ENCODE measurements at places on chromosomes 7 and 10.

DNA sequence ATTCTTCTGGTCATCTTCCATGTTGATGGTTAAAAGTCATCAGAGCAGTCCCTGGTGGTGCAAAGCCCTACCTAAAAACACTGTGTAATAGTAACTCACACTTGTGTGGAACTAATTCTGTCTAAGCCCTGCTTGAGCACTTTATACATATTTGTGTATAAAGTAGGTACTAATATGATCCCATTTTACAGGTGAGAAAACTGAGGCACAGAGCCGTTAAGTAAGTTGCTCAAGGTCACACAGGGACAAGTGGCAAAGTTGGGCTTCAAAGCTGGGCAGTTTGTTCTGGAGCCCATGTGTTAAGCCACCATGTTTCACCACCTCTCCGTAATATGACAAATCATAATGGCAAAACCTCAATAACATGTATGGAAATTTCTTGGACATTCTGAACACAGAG lies 48.1 kb downstream of the BPGM start:
- no peaks in the 10 kb centered on the region for H3K36me3 ChIP-seq
- H3K4me3 ChIP-seq = no peak overlapping the region
- H3K4me1 ChIP-seq = no peaks in the 10 kb centered on the region
- no peak overlapping the region for H3K27ac ChIP-seq
- H3K27me3 ChIP-seq = no peaks in the 10 kb centered on the region

- H3K4me1 ChIP-seq = peaks cover 14% of the 10 kb centered on the region
- no peaks in the 10 kb centered on the region for H3K27me3 ChIP-seq
- H3K27ac ChIP-seq = no peak overlapping the region
- H3K36me3 ChIP-seq = no peaks in the 10 kb centered on the region
- no peak overlapping the region for H3K4me3 ChIP-seq
Measured at GRCh38 chr7:1058821-1059199, 14.5 kb downstream of the GPR146 start.

- H3K27ac ChIP-seq = no peak overlapping the region
- peaks cover 3% of the 10 kb centered on the region for H3K27me3 ChIP-seq
- H3K4me3 ChIP-seq = no peak overlapping the region
- DNase-seq = no peak
Measured at GRCh38 chr10:13039761-13040160, 38.2 kb upstream of the CCDC3 start.

- no peaks in the 10 kb centered on the region for H3K36me3 ChIP-seq
- peaks cover 14% of the 10 kb centered on the region for H3K4me1 ChIP-seq
- H3K27me3 ChIP-seq = no peaks in the 10 kb centered on the region
- DNase-seq = no peak
- no peak overlapping the region for H3K4me3 ChIP-seq
- H3K27ac ChIP-seq = no peak overlapping the region
Measured at GRCh38 chr10:14389981-14390590, 59.4 kb upstream of the FRMD4A start.

DNA sequence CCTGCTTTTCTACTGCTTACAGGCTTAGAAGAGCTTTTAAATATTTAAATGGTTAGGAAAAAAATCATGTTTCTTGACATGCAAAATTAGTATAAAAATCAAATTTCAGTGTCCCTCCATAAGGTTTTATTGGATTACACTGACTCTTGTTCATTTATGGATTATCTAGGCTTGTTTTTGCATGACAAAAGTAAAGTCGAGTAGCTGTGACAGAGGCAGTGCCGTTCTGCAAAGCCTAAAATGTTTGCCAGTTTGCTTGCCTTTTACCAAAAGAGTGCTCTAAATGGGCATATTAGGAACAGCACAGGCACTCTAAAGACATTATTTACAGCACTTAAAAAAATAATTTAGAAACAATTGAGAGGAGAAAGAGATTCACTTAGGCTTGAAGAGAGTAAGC lies 139.6 kb downstream of the TSPAN12 start:
- H3K4me1 ChIP-seq = no peaks in the 10 kb centered on the region
- no peaks in the 10 kb centered on the region for H3K27me3 ChIP-seq
- H3K36me3 ChIP-seq = no peaks in the 10 kb centered on the region
- no peak for DNase-seq

DNA sequence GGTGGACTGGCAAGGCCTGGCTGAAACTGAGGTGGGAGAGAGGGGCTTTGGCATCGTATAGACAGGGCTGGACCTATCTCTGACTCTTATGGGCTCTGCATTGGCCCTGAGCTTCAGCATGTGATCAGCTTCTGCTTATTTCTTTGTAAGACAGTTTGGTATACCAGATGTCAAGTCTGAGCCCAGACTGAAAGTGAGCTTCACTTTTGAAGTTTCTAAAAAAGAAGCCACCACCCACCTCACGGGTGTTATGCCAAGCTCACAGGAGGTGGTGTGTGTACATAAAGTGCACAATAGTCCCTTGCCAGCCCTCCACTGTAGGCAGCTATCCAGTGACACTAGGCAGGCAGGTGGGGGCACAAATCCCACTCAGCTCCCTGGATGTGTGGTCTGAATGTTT lies 68.7 kb upstream of the SEPHS1 start:
- peak overlapping the region; percentile 72 for H3K27ac ChIP-seq
- DNase-seq = no peak
- H3K27me3 ChIP-seq = no peaks in the 10 kb centered on the region

DNA sequence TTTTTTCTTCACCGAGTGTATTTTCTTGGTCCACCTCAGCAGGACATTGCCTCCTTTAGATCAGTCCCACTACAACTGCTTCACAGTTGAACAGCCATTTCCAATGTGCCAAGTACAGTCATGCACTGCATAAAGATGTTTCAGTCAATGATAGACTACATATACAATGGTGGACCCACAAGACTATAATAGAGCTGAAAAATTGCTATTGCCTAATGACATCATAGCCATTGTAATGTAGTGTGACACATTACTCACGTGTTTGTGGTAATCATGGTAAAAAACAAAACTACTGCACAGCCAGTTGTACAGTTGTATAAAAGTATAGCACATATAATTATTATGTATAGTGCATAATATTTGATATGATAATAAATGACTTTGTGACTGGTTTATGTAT lies 113.8 kb upstream of the HPS1 start:
- no peaks in the 10 kb centered on the region for H3K36me3 ChIP-seq
- no peaks in the 10 kb centered on the region for H3K4me1 ChIP-seq
- no peaks in the 10 kb centered on the region for H3K27me3 ChIP-seq

DNA sequence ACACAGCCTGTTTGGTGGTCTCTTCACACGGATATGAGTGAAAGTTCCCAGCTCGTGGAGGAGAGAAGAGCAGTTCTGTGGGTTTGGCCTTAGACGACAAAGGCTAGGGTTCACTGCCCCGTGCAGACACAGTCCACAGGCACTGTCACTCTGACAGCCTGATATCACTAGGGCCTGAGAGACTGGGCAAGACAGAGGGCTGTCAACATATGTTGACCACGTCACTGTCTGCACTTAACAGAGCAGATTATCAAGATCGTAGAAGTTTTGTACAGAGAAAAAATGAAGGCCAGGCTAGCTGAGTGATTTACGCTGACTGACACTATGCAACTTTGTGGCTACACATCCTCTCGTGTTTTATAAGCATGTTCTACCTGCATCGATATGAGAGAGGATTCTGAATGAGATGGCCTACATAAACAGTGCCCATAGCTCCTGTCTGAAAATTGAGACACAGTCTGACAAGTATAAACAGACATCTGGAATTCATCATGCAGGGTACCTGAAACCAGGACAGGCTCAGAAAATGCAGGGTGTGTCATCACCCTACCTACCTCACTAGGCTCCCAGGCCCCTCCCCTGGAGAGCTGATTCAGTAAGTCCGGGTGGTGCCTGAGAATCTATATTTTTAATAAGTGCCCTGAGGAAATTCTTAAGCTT lies 120.0 kb downstream of the SGMS1 start:
- H3K27ac ChIP-seq = no peak overlapping the region
- no peaks in the 10 kb centered on the region for H3K27me3 ChIP-seq
- H3K4me3 ChIP-seq = no peak overlapping the region
- peaks cover 15% of the 10 kb centered on the region for H3K4me1 ChIP-seq
- no peaks in the 10 kb centered on the region for H3K36me3 ChIP-seq

- no peaks in the 10 kb centered on the region for H3K27me3 ChIP-seq
- H3K36me3 ChIP-seq = no peaks in the 10 kb centered on the region
- no peak for DNase-seq
- H3K4me3 ChIP-seq = no peak overlapping the region
- no peak overlapping the region for H3K27ac ChIP-seq
Measured at GRCh38 chr10:59856104-59856503, 50.3 kb downstream of the CCDC6 start.

DNA sequence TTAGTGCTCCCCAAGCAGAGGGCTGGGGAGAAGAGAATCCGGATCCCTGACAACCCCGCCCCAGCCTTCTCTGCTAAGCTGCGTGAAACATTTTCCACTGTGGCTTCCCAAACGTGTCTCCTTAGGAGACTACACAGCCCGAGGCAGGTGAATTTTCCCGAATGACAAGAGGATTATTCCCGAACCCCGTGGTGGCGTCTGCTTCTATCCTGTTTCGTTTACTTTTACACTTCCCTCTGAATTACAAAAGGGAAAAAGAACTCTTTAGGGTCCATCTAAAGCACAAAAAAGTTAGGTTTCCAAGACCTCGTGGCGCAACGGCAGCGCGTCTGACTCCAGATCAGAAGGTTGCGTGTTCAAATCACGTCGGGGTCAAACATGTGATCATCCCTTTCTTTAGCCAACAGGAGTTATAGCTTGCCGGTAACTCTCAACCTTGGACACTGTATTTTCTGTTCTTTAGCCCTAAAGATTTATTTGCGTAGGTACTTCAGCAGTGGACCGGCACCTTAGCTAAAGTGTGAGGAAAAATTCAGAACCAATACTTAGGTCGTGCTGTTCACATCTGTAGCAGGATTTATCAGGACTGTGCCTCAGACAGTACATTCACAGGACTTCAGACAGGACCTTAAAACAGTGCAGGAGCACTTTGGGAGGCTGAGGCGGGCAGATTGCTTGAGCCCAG lies 3.2 kb upstream of the ZNF789 start:
- no peak overlapping the region for H3K4me3 ChIP-seq
- H3K27ac ChIP-seq = no peak overlapping the region
- H3K36me3 ChIP-seq = no peaks in the 10 kb centered on the region
- DNase-seq = no peak
- H3K27me3 ChIP-seq = no peaks in the 10 kb centered on the region
- H3K4me1 ChIP-seq = peaks cover 22% of the 10 kb centered on the region

- H3K27me3 ChIP-seq = no peaks in the 10 kb centered on the region
- H3K27ac ChIP-seq = no peak overlapping the region
Measured at GRCh38 chr10:116973946-116974455, 31.0 kb downstream of the SHTN1 start.

DNA sequence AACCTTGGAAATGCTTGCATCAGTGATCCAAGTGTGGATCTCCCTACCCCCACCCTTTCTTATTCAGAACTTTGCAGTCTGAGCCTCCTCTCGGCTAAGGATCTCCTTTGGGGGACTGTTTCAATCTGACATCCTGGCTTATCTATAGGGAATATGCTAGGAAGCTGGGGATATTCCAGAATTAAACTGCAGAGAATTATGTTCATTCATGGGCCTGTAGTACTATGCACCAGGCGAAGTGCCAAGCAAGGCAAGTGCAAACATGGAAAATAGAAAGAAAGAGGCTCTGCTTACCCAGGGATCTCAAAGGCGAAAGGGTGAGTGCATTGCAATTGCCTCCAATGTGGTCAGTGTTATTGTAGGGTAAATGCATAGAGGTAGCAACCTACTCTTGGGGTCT lies 96.5 kb downstream of the CACNB2 start:
- H3K36me3 ChIP-seq = no peaks in the 10 kb centered on the region
- H3K4me3 ChIP-seq = no peak overlapping the region
- no peaks in the 10 kb centered on the region for H3K27me3 ChIP-seq
- no peak overlapping the region for H3K27ac ChIP-seq
- H3K4me1 ChIP-seq = no peaks in the 10 kb centered on the region

Measured in CD8-positive, alpha-beta memory T cell (primary cell).